CD4-positive, CD25-positive, alpha-beta regulatory T cell (primary cell): ENCODE measurements at places on chromosomes 3 and 15. TPM values are rescaled to one million over a fixed set of nuclear protein-coding genes. Genes with fewer than 3 reads are reported as not detected.
A peak's percentile ranks its signal among the peaks of the same experiment; 100 is the strongest.

Gene ROPN1
- total RNA-seq = not detected

DNA sequence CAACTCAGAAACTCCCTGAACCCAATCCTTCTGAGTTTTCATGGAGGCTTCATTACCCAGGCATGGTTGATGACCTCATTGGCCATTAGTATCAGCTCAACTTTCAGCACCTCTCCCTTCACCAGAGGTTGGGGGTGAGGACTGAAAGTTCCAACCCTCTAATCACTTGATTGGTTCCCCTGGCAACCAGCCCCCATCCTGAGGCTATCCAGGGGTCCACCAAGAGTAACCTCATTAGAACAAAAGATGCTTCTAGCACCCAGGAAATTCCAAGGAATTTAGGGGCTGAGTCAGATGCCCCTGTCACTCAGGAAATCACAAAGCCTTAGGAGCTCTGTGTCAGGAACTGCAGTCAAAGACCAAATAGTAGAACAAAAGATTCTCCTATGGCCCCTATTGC is 43.8 kb downstream of the ADAMTSL3 start:
- DNase-seq = no peak

- no peak for DNase-seq
These were observed 13.6 kb upstream of the CCDC33 start for GRCh38 chr15:74222240-74223119.

GRCh38 chr3:9902372-9903237 is at the start of gene IL17RE:
Gene IL17RE (plus strand): TSS chr3:9902848. CDS start chr3:9902933, 85 bp downstream.
- DNase-seq = no peak

DNA sequence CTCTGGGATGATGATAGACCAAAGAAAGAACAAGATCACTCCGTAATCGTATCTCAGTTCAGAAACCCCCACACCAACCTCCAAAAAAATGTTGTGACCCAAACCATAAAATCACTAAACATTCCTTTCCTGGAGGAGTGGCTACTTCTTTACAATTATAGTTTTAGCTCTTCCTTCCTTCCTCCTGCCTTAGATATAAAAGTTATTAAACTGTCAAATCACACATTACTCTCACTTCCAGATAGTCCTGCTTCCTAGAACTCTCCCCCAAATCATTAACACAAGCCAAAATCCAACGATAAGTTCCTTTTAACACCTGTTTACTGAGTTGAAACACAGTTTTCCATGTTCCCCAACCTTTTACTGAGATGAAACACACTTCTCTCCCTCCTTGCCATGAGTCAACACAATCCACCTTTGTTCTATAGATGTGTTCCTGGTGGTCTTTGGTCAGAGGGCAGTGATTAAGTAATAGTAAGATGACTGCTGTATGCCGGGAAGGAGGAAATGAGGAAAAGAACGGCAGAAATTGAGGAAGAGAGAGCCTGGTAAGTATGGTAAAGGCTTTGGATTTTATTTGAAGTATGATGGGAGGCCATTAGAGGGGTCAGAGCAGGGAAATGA is 8.3 kb upstream of the CRYGS start:
- no peak for DNase-seq

- DNase-seq = no peak
These were observed 46.5 kb upstream of the CCDC174 start for GRCh38 chr3:14605067-14605466.

Gene PP2D1
- not detected for total RNA-seq

Gene GP9
- 3.7 TPM for total RNA-seq

GRCh38 chr3:45640724-45641361 is 46.3 kb downstream of the LIMD1 start:
- DNase-seq = no peak

Gene CCDC13
- total RNA-seq = 0.32 TPM

Gene FGF7
- not detected for total RNA-seq

DNA sequence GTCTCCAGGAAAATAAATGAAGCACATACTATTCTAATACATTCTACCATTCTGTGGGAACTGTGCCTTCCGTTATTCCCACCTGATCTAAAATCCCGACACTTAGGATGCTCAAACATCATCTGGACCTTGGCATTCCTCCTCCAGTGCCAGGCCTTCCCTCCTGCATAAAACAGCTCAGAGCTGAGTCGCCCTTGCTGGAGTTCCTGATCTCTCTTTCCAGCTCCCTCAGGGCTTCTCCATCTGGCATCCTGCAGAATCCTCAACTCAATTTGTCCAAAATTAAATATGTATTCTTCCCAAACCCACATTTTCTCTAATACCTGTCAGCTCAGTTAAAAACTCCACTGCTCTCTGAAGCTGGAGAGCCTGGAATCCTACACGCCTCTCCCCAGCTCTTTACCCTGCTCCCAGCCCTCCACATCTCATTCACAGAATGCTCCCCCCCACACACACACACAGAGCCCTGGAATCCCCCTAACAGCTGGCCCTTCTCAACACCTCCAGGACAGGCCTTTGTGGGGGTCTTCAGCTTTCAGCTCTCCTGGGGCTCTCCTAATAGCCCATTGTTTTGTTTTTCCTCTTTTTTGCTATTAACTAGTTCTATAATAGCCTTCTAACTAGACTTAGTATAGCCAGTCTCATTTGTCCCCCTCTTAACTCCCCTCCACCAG is 78.5 kb downstream of the HMG20A start:
- no peak for DNase-seq

DNA sequence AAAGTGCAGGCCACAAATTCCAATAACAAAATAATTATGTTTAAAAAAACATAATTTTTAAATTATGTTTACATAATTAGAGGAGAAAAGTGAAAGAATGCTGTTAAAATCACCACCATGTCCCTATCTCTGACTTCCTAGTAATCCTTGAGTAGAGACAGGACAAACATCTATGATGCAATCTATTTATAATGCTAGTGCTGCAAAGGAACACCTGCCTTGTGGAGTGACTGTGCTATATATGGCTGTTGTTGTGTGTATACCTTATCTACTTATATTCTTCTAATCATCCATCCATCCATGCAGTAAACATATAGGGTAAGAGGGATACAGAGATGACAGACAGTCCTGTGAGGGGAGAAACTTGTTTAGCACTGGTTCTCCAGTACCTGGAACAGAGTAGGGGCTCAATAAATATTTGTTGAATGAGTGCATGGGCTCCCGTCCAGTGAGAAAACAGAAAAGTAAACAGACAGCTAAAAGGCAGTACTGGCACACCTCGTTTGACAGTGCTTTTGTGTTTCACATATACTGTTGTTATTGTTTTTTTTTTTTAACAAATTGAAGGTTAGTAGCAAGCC is 229.3 kb upstream of the UBE2E1 start:
- no peak for DNase-seq

DNA sequence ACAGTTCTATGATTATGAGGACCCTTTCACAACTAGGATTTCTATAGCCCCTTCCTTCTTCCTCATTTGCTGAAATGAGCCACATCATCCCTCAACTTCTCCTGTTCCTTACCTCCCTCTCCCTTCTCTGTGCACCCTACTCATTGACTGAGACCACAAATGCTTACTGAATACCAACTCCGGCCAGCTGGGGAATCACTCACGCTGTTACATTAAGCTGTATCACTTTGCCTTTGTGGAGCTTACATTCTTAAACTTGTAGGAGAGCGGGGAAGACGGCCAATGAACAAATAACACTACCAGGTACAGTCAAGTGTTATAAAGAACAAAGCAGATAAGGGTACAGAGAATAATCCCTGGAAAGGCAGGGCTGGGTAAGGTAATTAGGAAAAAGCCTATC is 5.7 kb downstream of the SUCLG2 start:
- no peak for DNase-seq

GRCh38 chr15:47669221-47669620 is 48.1 kb upstream of the SEMA6D start:
- DNase-seq = no peak

DNA sequence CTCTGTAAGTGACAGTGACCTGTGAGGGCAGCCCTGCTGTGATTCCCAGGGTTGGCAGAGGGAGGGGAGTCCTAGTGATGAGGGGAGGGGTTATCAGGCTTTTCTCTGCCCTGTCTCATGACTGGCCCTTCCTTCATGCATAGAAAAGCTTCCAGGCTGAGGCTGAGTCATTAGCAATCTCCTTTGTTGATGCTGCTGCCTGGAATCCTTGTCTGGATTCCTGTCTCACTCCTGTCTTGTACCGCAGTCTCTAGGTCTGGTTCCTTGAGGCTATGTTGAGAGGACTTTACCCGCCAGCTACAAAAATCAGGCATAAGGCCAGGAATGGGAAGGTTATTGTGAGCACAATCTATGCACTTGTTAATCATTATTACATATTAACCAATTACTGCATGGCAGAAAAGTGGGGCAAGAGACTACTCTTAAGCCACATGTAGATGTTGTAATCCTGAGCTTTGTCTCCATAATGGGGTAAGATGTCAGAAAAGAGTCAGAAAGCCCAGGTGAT is 7.2 kb downstream of the KLHL6 start:
- DNase-seq = no peak

Gene SGO1
- total RNA-seq = 2.1 TPM

DNA sequence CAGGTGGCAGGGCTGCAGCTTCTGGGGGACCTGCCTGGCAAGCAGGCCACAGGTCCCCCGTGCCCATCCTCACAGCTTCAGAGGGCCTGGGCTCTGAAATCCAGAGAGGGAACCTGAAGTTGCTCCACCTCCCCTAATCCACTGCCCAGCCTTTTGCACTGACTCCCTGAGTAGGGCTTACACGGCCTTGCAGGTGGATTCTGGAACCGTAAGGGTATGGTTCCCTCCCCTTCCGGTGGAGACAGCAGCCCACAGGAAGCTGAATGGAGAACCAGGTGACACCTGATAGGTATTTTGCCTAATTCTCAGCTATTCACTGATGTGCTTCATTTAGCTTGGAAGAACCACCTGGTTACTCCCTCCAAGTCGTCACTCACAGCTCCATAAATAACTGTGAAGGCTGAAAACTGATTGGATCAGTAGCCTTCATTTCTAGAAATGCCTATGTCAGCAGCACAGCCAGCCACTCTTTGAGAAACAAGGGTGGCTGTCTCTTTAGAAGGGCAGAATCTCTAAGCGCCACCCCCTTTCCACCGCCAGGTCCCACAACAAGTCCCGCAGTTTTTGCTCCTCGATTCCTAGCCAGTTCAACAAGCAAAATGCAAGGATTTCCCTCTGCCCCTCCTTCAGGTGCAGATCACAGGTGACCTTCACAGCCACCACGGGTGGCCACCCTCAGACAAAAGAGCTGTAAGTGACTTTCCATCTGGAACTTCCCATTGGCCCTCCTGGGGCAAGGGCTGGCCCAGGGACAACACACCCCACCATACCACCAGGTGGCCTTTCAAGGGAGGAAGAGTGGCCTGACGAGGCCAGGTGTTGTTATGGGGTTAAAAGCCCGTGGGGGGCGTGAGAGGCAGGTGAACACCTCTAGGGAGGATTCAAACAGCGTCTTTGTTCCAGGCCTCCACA is 112.9 kb downstream of the SEC22A start:
- no peak for DNase-seq

DNA sequence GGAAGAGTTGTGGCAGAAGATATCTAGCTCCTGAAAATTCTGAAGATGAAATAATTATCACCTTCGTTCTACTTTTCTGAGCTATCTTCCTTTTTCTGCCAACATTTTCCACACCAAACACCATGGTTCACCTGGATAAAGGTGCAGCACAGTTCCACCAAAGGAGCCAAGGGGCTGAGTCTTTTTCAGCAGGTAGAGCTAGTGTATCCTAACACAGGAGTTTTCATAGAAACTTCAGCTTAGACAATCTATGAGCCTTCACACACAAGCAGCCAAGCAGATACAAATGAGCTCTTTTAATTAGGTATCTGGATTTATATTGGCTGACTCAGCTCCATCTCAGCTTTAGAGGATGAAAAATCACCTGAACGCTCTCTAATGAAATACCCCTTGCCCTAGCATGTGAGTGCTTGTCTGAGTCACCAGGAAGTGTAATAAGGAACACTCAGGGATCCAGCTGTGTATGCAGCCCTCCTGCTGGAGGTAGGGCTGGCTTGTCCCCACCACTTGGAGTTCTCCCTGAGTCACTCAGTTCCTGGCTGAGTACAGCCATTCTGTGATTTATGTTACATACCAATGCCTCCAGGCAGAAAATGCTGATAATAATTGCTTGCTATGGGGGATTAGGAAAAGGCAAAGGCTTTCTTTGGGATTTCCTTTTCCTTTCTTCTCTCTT is 385.7 kb downstream of the LSAMP start:
- no peak for DNase-seq

- DNase-seq = no peak
These were observed 32.5 kb downstream of the CPN2 start for GRCh38 chr3:194318511-194319161.

Gene SPINK8
- total RNA-seq = not detected

Gene RAD18
- 19.8 TPM for total RNA-seq

GRCh38 chr3:37554364-37554763 is 307.3 kb upstream of the CTDSPL start:
- DNase-seq = no peak

GRCh38 chr3:50571486-50571885 is 2.2 kb downstream of the HEMK1 start:
- DNase-seq = no peak

Gene TMEM158
- 0.57 TPM for total RNA-seq

Gene ANP32A
- total RNA-seq = 89.4 TPM

GRCh38 chr15:56242576-56243162 is 1.0 kb downstream of the RFX7 start:
- peak; percentile 44 for DNase-seq

Gene OR5H6
- not detected for total RNA-seq

DNA sequence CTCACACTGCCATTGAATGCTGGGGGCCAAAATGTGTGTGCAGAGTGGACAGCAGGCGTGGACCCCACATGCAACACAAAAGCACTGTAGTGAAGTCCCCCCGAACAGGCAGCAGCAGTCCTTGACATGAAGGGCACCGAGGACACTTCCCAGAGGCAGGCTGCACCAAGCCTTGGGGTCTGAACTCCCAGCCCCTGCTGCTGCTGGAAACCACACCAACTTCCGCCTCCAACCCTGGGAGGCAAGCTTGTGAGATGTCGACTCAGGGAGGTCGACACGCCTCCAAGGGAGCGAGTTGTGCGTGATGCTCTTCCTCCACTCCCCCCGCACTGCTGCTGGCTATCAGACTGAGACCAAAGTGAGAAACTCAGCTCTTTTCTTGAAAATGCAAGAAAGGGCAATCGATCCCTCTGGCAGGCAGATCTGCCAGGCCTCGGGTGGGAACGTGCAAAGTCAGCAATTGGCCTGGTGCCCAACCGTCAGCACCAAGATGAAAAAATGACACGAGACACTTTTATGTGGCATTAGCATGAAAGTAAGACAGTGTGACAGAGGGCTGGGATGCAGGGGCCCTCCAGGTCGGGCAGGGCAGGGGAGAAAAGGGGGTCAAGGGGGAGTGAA is 43.6 kb downstream of the WHAMM start:
- no peak for DNase-seq

- DNase-seq = no peak
These were observed 15.5 kb downstream of the PAQR9 start for GRCh38 chr3:142947799-142948575.

Gene BTD
- total RNA-seq = 22.7 TPM

DNA sequence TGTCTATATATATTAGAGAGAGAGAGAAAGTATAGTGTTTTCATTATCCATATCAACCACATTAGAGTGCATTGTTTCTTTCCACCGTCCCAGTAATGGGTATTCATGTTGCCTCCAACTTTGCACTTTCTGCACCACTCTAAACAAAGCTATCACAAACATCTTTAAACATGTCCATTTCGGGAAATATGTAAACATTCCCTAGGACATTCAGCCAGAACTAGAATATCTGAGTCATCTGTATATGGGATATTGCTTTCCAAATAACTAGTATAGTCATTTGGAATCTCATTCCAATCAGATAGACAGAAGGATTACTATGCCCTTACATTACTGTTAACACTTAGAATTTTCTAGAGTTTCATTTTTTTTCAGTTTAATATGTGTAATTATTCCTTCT is 914.9 kb upstream of the EPHA6 start:
- DNase-seq = no peak

GRCh38 chr3:153704115-153704514 is 417.1 kb upstream of the ARHGEF26 start:
- no peak for DNase-seq

GRCh38 chr3:35651426-35651825 is 12.1 kb downstream of the ARPP21 start:
- no peak for DNase-seq
